Heart left ventricle (tissue), 16 donors: ENCODE measurements at places on chromosomes 3 and 15. TPM values are rescaled to one million over a fixed set of nuclear protein-coding genes. Genes with fewer than 3 reads are reported as not detected.

DNA sequence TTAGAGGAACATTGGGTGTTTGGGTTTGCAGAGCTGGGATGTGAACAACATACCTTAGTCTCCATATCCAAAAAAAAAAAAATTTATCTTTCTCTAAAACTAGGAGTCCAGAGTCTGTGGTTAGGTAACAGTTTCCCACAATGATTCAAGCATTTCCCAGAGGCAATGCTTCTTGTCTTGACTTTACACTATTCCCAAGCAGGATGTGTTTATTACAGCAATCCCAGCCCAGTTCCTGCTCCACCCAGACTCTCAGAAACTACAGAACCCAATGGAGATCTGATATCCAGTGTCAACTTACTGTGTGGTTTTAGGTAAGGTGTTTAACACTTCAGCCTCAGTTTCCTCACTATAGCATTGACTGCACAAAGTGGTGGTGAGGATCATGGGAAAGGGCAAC, 2.3 kb upstream of the C3orf62 start:
- DNase-seq = no peak

Gene SENP2
- total RNA-seq = 40.3 TPM

Gene SERPINI2
- not detected for total RNA-seq

GRCh38 chr3:158508481-158508880, 62.5 kb upstream of the MLF1 start:
- DNase-seq = no peak

DNA sequence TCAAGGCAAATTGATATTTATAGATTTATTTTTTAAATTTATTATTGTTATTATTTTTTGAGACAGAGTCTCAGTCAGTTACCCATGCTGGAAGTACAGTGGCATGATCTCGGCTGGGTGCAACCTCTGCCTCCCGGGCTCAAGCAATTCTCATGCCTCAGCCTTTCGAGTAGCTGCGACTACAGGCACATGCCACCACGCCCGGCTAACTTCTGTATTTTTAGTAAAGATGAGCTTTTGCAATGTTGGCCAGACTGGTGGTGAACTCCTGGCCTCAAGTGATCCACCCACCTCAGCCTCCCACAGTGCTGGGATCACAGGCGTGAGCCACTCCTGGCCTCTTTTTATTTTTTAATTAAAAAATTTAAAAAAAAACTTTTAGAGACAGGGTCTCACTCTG, 19.0 kb downstream of the SPG21 start:
- no peak for DNase-seq

DNA sequence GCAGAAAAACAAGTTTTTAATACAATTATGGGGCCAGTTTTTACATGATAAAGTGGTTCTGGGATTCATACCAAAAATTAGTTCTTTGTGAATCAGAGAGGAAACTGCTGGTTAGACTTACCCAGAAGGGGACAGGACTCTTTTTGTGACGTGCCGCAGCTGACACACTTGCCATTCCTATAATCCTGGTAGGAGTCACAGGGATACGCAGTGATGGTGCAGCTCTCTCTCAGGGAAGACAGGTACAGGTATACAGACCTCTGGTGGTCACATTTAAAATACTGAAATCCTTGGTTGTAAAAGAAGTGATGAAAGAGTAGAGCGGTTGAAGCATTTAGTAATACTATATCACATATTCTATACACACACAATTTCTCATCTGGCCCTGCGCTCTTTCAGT, 20.2 kb upstream of the TMEM41A start:
- DNase-seq = no peak

- DNase-seq = no peak
These were observed 1.6 kb downstream of the PTX3 start for GRCh38 chr3:157438194-157438730.

- DNase-seq = no peak
These were observed 92.3 kb upstream of the FHIT start for GRCh38 chr3:61343543-61343942.

DNA sequence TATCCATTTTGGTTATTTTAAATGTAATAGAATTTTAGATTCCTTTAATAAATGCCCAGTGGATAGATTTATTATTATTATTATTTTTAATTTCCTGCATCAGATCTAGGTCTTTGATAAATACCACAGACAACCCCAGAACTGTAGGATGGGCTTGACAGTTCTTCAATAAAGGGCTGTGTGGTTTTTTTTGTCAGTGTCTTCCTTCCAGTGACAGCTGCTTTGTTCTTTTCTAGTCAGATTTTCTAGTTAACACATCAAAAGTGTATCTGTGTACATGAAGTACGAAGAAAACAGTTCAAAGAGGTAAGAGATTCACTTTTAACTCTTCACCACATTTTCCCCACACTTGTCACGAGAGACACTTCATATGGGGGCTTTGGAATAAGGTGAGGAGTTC, 120.3 kb downstream of the SAMMSON start:
- DNase-seq = no peak

GRCh38 chr3:13166243-13167063, 93.2 kb upstream of the IQSEC1 start:
- DNase-seq = no peak

GRCh38 chr3:193774272-193774915, 181.4 kb downstream of the OPA1 start:
- DNase-seq = no peak

DNA sequence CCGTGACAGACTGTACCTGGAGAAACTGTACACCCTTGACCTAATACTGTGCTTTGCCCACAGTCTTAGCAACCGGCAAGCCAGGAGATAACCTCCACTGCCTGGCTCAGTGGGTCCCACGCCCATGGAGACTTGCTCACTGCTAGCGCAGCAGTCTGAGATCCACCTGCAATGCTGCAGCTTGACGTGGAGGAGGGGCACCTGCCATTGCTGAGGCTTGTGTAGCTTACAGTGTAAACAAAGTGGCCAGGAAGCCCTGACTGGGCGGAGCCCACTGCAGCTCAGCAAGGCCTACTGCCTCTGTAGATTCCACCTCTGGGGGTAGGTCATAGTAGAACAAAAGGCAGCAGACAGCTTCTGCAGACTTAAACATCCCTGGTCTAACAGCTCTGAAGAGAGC, 189.3 kb downstream of the EDEM1 start:
- no peak for DNase-seq
